Cortex of kidney (tissue), 1 donor: ENCODE measurements at places on chromosomes 12 and 14.

- DNase-seq = no peak
Measured at GRCh38 chr12:108078428-108078827, 50.7 kb upstream of the WSCD2 start.

- no peak for DNase-seq
Measured at GRCh38 chr12:64824130-64824499, 332 bp upstream of the TBC1D30 start.

- DNase-seq = no peak
Measured at GRCh38 chr12:15662983-15663659, 126.1 kb downstream of the EPS8 start.

DNA sequence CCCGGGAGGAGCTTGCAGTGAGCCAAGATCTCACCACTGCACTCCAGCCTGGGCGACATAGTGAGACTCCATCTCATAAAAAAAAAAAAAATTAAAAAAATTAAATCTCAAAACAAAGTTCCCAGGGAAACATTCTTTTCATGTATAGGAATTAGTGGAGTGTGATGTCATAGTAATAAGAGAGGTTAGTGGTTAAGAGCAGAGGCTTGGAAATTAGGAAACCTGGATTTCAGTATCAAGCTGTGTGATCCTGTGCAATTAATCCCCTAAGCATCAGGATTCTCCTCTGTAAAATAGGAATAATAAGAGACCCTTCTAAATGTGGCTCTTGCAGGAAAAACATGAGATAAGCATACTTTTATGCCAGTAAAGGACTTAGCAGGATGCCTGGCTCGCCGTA, 3.1 kb upstream of the TXNRD1 start:
- DNase-seq = no peak

DNA sequence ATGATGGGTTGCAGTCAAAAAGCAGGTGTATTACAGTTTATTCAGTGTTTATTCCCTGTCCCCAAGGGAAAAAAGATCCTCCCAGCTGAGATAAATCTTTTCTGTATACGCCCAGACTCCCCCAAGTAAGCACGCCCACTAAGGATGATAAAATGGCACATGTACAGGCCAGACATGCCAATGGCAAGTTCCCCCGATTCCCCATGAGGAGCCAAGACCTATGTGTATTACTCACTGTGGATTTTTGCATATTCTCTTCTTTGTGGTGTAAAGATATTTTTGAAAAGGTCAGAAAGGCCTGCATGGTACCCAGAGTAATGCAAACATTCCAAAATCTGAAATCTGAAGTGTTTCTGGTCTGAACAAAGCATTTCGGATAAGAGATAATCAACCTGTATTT, 22.2 kb downstream of the NR2C1 start:
- DNase-seq = no peak

DNA sequence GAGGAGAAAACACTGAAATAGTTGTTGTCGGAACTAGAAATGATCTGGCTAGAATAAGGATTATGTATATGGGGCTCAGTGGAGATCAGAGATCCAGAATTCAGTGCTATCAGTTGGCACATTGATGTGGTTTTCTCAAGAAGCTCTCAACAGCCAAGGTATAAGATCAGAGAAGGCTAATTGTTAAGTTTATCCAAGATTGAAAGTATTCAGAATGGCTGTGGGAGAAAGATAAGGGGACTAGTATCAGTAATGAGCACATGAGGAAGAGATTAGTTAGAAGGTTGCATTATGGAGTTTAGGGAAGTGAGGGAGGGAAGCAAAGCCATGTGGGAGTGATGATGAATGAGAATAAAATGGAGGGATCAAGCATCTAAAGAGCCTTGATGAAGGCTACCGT, 128.1 kb upstream of the MIS18BP1 start:
- no peak for DNase-seq

DNA sequence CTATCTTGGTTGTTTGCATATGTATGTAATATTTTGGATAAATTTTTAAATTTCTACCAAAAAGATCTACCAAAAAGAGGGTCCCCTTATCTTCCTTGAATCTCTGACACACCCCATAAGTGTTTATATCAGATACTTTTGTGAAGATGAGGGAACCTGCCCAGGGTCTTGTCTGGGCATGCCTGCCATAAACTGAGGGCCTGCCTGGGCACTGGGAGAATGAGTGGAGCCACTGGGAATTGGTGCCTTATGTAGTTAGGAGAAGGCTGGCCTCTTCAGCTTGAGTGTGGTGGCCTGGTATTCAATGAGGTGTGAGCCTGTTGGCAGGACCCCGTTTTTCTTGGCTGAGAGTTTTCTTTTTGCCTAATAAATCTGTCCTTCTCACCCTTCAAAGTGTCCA, 46.5 kb downstream of the OR9K2 start:
- DNase-seq = no peak

DNA sequence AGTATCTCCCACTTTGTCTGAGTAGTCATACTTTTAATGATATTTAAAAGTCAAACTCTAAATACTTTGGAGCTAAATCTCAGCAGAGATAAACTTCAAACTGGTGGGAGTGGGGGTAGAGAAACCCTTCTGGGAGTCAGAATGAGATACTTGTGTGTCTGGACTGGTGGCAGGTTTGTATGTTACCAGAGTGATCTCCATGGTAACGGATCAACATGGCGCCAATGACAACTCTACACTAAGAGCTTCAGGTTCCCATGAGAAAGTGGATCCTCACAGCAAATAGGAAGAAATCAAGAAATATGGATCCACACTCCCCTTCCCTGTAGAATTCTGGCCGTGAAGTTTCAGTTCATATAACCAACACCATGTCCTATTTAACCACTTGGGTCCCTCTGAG, 121.9 kb downstream of the ETV6 start:
- DNase-seq = no peak

- DNase-seq = no peak
Measured at GRCh38 chr12:123996581-123996980, 23.6 kb downstream of the ZNF664 start.

GRCh38 chr14:99925471-99925870, 132.3 kb downstream of the EML1 start:
- DNase-seq = no peak

DNA sequence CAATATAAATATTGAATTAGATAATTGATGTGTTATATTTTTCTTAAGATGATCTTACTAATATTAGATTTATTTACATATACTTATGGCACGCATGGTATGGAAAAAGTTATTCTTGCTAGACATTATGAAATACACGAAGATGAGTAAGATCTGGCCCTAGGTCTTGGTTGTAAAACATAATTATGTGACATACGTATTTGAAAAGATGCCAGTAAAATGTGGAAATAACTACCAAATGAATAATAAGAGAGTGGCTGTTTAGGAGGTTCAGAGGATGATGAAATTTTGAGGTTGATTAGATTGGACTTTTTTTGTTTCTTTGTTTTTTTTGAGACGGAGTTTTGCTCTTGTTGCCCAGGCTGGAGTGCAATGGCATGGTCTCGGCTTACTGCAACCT, 41.3 kb downstream of the FANCM start:
- DNase-seq = no peak

DNA sequence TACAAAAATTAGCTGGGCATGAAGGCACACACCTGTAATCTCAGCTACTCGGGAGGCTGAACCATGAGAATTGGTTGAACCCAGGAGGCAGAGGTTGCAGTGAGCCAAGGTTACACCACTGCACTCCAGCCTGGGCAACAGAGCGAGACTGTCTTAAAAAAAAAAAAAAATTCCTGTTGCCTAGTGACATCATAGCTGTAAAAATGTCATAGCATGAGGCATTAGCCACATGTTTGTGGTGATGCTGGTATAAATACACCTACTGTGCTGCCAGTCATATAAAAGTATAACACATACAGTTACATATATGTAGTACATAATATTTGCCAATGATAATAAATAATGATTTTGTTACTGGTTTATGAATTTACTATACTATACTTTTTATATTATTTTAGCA, 22.2 kb downstream of the SLC41A2 start:
- no peak for DNase-seq

DNA sequence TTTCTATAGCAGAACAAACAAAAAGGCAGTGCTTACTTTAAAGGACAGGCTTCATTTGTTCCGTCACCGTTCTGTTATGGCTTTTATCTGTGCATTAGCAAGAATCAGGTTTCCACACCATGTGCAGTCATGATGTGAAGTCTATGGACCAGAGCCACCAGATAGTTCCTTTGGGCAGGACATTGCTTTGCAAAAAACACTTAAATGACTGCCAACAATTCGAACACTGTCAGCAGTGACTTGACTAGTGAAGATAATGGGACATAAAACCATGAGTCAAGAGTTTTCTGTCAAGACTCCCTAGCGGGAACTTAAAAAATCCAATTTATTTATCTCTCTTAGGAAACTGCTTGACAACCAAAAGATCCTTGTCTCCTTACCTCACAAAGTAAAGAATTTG, 80.3 kb downstream of the NKX2-1 start:
- no peak for DNase-seq

DNA sequence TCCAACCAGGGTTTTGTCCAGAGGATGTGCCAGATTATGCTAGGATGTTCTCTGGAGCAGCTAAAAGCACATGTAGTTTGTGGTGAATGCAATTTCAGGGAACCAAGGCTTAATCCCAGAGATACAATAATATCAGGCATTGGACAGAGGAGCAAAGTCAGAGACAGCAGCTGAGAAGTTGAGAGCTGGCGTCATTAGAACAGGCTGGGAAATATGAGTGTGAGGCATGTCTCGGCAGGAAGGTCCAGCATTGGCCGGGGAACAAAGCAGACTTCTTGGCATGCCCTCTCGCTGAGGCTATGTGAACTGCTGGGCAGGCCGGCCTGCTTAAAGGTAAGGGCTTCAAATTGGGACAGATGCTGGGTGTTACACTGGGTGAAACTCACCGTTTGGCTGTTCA, 125.4 kb downstream of the CAND1 start:
- no peak for DNase-seq

- no peak for DNase-seq
Measured at GRCh38 chr12:81086342-81086741, 8.5 kb downstream of the ACSS3 start.

GRCh38 chr12:58270966-58271705, 329.8 kb downstream of the ATP23 start:
- no peak for DNase-seq

GRCh38 chr14:48430805-48431204, 755.4 kb upstream of the MDGA2 start:
- DNase-seq = no peak

GRCh38 chr12:119229837-119230236, 51.1 kb downstream of the HSPB8 start:
- DNase-seq = no peak

DNA sequence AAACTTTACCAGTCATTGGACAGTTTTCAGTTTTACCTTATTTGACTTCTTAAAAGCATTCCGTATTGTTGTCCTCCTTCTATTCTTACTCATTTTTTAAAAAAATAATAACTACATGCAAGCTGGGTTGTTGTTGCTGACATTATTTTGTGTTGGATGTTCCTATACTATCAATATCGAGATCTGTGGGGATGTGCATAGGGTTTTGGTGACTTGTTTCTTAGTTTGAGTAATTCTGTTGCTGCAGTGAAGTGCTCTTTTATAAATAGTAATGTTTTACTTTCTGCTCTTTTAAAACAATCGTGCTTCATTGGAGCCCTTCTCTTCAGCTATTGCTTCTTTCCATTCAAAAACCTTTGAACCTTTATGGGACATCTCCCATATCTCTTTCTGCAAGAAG, 79.4 kb downstream of the METTL25 start:
- no peak for DNase-seq

DNA sequence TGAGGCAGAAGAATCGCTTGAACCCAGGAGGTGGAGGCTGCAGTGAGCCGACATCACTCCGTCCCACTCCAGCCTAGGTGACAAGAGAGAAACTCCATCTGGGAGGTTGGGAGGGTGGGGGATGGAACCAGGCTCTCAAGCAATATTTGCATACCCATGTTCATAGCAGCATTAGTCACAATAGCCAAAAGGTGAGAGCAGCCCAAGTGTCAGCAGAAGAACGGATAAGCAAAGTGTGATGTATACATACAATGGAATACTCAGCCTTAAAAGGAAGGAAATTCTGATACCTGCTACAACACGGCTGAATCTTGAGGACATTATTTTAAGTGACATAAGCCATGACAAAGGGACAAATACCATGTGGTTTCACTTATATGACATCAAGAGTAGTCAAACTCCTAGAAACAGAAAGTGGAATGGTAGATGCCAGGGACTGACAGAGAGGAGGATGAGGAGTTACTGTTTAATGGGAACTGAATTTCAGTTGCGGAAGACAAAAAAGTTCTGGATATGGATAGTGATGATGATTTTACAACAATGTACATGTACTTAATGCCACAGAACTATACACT, 11.6 kb downstream of the DAD1 start:
- no peak for DNase-seq

- DNase-seq = no peak
Measured at GRCh38 chr12:12502815-12503151, 59.9 kb downstream of the DUSP16 start.

DNA sequence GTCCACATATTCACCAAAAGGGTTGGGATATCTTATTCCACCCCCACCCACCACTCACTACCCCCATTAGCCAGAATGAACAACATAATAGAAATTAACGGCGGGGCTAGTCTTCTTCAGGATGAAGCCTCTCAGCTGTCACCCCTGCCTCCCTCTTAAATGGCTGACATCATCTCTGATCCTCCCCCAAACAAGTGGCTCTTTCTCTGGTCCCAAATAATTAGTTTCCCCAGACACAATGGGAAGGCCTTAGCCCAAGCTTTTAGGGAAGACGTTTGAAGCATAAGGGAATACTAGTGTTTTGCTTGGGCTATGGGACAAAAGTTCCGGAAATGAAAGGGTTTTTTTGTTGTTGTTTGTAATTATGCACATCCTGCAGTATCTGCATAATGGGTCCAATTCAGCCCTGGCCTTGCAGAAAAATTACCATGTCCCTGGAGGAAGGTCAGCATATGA, 13.8 kb downstream of the STON2 start:
- no peak for DNase-seq

DNA sequence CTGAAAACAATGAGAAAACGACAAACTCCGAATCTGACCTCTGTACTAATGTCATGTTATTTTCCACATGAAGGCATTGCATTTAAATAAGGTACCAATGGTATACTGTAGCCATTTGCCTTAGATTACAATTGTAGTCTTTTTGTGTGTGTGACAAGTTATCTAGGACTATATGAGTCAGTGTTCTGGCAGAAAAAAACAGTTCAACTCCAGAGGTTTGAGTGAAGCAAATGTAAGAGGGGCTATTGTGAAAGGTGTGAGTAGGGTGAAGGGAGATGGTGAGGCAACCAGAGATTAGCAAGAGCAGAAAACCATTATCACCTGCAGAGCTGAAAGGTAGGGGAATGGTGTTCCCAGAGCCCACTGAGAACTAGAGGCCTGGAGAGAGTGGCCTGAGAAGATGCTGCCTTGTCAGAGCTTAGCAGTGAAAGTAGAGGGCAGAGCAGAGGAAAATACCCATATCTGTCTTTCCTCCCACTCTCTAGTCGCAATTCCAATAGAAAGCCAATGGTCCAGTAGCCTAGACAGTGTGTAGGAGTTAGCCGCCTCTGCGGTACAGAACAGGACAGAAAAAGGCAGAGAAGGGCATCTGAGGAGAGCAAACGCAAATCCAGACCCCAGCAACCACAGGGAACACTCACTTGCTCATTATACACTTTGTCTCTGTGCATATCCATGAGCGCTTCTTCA, 112.2 kb downstream of the DYRK2 start:
- DNase-seq = no peak

- DNase-seq = no peak
Measured at GRCh38 chr12:81284137-81284536, 206.3 kb downstream of the ACSS3 start.

GRCh38 chr12:131380965-131381705, 329.8 kb upstream of the SFSWAP start:
- no peak for DNase-seq

GRCh38 chr14:89424241-89424640, 7.2 kb upstream of the FOXN3 start:
- DNase-seq = no peak
